ENCODE measurements at places on chromosomes 7 and 10.

DNA sequence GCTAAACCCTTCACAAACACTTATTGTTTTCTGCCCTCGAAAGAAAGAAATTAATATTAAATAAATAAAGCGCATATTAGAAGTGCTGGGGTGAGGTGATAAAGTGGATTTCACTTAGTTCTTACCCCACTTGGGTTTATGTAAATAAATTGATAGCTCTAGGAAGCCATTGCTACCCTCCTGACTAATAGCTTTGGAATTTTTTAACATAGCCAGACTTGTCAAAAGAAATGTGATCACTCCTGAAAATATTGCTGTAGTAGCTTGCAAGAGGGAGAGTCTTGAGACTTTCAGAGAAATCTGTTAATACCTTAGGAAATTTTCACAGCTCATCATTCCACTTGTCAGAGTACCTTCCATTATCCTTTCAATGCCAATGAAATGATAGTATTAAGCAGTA, 7.6 kb downstream of the ARL5B start:
- DNase-seq: no peak

- no peak for DNase-seq
These were observed 3.2 kb downstream of the CSGALNACT2 start for GRCh38 chr10:43141421-43141820.

- no peak for DNase-seq
These were observed 76.7 kb upstream of the PRLHR start for GRCh38 chr10:118672153-118672552.

DNA sequence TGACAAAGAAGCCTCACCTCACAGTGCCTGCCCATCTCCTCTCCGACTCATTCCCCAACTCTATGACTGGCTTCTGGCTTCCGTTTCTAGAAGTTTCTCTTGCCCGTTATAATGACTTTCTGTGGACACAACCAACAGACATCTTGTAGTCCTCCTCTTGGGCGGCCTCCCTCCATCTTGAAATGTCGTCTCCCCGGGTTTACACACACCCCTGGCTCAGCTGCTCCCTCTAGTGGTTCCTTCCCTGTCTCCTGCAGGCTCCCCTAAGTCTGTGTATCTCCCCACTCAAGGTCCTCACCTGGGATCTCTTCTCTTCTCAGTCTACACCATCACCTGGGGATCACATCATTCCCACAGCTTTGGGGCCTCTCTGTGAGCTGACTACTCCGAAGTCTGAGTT, 123.4 kb upstream of the NEBL start:
- DNase-seq: no peak

- DNase-seq: no peak
These were observed 101.0 kb downstream of the SMURF1 start for GRCh38 chr7:99042957-99043356.

GRCh38 chr10:95558593-95559320, 2.4 kb downstream of the SORBS1 start:
- no peak for DNase-seq
